ENCODE measurements at places on chromosomes 7 and 10.
A peak's percentile ranks its signal among the peaks of the same experiment; 100 is the strongest.

- no peak for DNase-seq
Observed at GRCh38 chr10:10804061-10804460, 213.6 kb upstream of the CELF2 start.

- DNase-seq: peak; percentile 3
Observed at GRCh38 chr7:34759477-34760125, 101.6 kb downstream of the NPSR1 start.

GRCh38 chr10:11337516-11337915 is 273.9 kb downstream of the USP6NL start:
- DNase-seq: peak; percentile 16

DNA sequence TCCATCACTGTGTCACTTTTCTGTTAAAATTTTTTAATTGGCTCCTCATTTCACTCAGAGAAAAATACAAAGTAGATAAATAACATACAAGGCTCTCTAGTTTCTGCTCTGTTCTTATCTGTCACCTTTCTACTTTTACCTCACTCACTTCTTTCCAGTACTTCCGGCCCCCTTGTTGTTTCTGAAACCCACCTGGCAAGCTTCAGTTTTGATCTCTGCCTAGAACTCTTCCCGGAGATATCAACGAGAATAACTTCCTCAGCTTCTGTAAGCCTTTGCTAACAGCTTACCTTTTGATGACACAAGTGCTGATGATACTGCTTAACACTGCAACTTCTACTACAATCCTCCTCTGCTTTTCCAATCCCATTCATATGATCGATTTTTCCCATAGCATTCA is 566.2 kb downstream of the PCDH15 start:
- DNase-seq: no peak

GRCh38 chr7:153130052-153130451 is 370.5 kb downstream of the ACTR3B start:
- DNase-seq: no peak

DNA sequence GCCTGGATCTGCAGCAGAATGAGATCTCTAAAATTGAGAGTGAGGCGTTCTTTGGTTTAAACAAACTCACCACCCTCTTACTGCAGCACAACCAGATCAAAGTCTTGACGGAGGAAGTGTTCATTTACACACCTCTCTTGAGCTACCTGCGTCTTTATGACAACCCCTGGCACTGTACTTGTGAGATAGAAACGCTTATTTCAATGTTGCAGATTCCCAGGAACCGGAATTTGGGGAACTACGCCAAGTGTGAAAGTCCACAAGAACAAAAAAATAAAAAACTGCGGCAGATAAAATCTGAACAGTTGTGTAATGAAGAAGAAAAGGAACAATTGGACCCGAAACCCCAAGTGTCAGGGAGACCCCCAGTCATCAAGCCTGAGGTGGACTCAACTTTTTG is 21.4 kb downstream of the LRRC17 start:
- no peak for DNase-seq

DNA sequence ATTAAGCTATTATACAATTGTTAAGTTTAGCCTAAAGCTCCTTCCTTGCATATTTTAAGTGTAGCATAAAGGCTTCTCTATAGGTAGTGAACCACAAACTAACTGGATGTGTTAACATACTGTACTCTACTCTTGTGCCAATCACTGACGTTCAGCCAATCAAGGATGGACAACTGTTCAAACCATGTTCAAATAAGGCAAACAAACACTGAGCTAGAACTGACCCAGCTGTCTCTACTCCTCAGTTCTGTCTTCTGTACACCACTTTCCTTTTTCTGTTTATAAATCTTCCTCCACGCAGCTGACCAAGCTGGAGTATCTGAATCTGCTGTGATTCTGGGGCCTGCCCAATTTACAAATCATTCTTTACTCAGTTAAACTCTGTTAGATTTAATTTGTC is 188.7 kb upstream of the MBL2 start:
- DNase-seq: no peak

DNA sequence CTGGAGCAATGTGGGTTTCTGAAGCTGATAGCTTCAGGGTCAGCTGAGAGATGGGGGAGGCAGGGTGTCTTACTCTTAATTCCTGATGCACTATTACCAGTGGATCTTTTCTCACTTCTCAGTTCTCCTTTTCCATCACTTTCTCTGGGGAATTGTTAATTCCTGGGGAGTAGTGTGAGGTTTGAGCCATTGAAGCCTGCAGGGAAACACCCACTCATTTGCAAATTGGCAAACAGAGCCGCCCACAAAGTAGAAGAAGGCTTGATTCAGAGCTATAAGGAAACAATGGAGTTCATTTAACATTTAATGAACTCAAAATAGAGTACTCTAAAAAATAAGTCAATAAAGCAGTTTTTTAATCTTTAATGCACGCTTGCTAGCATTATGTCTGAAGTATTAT is 4.3 kb upstream of the TECTB start:
- DNase-seq: peak; percentile 6

DNA sequence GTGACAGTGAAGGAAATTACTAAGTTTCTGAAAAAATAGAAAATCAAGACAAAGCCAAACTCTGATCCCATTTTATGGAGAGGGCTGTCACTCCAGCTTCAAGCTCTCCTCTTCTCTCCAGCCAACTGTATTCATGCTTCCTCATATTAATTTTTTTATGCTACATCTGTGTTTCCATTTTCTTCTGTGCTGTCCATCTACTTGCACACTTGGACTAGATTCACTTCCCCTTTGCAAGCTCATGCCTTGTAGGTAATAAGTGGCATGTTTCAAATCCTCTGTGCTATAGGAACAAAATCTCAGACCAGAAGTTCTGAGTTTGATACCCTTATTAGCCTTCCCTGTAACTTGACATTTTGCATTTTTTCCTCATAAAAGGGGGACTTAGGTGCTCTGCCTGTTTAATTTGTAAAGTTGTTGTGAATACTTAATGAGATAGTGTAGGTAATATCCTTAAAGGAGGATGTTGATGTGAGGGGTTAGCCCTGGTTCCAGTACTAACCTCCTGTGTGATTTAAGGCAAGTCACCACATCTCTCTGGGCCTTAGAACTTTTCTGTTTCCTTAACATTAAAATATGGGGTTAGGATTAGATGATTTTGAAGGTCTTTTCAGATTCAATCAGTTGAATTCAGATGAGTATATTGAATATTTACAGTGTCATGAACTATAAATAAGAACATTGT is 358.8 kb downstream of the BBS9 start:
- DNase-seq: peak; percentile 4

- no peak for DNase-seq
Observed at GRCh38 chr7:78037603-78038002, 239.0 kb downstream of the PHTF2 start.

- DNase-seq: no peak
Observed at GRCh38 chr10:6388261-6388893, 185.6 kb downstream of the PFKFB3 start.

DNA sequence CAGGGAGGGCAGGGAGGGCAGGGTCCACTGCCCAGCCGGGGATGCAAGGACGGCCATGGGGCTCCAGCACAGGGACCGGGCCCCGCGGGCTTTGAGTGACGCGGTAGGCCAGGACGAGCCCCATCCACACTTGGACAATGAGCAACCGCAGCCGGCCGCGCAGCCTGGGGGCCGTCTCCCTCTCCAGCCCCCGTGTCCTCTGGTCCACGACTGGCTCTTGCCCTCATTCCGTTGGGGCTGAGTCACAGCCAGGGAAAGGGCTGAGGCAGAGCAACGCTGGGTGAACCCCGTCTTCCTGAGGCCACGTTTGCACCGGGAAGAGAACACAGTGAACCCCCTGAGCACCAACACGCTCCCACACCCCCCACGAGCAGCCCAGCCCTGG is 23.7 kb downstream of the SHH start:
- no peak for DNase-seq

DNA sequence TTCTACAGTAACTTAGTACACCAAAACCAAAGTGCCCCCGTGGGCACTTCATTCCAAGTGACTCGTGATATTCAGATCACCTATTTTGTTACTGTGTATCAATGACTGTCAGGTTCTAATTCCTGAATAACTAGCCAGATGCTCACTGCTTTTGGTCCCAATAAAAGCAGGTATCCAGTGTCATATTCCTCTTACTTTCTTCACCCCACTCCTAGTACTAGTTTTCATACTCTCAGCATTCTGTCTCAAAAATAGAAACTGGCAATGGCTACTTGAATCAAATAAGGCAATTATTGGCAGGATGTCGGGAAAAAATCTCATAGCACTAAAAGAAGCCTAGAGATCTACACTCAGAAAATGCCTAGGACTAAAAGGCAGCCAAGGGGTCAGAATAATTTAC is 84.6 kb downstream of the ZNF467 start:
- no peak for DNase-seq

DNA sequence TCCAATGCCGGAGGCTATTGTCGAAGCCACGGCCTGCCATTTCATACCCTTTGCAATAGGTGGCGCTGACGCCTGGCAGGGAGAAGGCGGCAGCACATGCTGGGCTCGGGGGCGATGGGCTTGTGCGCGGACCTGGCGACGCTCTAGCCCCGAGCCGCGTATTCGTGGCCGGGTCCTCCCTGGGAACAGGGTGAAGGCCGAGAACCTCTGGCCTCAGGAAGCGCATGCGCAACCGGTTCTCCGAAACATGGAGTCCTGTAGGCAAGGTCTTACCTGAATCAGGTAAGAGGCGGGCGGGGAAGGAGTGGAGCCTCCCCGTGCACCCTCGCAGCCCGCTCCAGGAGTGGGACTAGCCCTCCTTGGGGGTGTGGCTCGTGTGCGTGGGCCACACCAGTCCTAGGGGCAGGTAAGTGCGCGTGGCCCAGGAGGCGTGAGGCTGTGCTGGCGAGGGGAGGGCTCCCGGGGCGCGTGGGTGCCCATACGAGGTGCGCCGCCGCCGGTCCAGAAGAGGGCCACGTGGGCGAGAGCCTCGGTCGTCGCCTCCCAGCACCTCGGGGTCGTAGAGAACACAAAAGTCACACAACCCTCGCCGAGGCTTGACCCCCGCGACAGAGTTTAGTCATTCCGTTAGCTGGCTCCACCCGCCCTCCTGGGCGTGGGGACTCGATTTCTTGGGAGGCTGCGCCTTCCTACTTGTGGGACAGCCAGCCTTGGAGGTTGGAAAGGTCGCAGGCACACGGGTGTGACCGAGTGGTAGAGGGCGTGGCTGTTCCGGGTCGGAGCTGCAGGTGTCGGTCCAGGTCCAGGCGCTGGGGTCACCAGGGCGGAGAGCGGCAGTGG is 5.6 kb upstream of the MEST start:
- DNase-seq: peak; percentile 73

DNA sequence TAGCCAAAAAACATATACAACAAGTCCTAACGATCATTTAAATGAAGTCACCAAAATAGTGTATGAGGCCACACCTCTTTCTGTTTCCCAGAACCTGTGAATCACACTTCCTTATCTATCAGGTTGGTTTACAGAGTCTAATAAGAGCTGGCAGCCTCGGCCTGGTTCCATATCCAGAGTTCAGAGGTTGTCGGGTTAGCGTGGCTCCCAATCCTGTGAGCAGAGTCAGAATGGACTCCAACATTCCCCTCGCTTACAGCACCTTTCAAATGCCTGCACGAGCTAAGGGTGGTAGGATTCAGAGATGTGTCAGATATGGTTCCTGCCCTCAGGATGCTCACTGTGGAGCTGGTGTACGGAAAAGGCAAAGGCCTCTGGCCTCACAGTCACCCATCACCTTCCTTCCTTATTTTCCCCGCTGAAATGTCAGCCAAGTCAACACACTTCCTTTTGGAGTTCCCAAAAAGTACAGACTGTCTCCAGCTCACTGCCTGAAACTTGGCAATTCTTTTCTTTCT is 6.0 kb downstream of the IL15RA start:
- peak; percentile 54 for DNase-seq

DNA sequence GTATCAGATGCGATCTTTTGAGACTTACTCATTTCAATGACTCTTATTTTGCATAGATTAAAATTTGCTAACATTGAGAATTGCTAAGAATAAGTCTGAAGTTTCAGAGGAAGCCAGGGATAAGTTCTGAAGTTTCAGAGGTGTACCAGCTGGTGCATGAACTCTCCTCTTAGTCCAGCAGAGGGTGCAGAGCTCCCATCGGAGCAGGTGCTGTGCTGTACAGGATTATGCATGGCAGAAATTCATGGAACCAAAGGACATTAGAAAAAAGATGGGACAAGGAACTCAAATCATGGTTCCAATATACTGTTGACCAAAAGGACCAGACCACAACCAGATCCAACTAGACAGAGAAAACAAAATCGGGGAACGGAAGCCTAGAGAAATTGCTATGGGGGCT is 41.9 kb downstream of the MGAM2 start:
- DNase-seq: peak; percentile 28

DNA sequence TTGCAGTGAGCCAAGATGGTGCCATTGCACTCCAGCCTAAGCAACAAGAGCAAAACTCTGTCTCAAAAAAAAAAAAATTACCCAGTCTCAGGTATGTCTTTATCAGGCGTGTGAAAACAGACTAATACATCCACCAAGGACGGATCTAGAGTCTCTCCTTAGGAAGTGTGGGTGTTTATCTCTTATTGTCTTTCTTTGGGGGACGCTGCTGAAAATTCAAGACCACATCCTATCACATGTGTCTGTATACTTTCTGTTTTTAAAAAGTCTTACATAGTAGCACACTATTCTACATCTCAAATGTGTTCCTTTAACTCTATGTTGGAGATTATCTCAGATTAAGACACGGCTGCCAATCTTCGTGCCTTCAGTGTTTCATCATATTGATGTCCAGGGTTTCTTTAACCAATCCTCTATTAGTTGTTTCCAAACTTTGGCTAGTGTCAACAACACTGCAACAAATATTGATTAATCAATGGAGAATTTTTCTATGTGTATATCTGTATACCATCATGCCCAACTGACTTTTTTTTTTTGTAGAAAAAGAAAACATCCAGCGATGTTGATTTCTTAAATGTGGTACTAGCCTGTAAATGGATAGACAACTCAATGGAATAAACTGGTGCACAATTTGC is 92.3 kb upstream of the KDM7A start:
- no peak for DNase-seq

DNA sequence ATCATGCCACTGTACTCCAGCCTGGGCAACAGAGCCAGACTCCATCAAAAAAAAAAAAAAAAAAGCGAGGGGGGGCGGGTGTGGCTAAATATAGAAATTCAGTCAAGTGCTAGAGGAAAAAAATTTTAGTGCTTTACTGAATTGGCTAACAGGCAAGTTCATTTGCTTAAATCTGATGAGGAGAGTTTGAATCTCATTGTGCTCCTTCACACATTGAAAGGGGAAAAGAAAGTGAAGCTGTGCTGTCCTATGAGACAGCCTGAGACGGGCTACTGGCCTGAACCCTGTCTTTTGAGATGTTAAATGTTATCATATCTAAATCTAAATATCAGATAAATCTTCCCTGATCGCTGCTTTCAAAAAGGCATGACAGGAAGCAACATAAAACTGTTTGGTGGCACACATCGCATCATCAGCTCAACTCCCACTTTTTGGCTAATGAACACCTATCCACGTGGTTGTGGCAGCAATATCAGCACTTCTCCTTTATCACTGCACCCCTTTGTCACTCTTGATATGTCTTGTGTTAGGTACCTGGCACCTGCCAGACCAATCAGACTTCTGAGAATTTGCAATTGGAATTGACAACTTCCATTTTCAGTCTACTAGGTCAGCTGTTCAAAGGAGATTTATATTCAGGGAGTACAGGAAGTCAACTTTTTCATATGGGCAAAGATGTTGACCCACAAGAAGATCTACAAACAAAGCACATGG is 14.0 kb upstream of the IFIT1B start:
- DNase-seq: no peak
